Hepatocyte (in vitro differentiated cells): ENCODE measurements at places on chromosomes 3 and 15.

DNA sequence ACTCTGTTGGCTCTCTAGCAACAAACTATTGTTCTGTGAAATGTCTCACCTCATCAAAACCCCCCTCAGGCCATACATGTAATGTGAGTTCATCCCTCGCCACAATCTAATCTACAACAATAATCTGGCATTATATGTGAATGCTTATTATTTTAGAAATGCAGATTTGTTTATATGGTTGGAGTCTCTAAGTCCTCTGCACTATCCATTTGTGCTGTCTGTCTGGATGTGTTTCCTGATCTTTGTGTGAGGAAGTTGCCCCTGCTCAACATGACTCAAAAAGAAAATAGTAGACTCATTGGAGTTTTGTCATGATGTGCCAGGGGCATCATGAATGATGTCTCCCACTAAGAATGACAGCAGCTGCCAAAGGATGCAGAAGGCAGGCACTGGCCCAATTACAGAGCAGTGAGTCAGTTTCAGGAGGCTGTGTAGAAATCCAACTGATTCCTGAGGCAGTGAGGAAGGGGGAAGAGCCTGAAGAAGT is 161.6 kb upstream of the PDZRN3 start:
- peak; percentile 35 for DNase-seq

DNA sequence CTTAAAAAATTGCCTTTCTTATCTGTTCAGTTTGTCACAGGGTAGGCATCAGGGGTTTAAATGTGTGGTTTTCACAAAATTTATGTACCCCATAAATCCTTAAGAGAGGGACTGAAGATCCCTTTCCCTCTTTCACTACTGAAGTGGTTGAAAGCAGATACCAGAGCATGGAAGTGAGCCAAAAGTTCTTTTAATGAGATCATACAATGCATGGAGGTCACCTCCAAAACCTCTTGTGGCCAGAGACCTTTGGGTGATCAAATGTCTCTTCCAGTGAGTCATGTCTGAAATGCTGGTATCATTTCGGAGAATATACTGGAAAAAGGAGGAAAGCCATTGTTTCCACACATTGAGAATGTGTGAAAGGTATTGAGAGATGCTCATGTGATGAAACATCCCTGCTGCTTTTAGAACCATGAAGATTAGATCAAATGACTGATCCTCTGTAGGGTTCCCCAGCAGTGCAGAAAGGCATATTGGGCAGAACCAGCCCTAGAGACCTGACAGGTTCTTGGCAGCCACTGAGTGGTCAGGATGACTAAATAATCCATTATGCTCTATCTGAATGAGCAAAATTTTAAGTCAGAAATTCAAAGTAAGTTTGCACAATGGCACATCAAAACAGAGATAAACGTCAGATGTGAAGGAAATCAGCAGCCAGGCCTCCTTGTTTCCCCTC is 165.8 kb upstream of the SLC2A2 start:
- DNase-seq = no peak

DNA sequence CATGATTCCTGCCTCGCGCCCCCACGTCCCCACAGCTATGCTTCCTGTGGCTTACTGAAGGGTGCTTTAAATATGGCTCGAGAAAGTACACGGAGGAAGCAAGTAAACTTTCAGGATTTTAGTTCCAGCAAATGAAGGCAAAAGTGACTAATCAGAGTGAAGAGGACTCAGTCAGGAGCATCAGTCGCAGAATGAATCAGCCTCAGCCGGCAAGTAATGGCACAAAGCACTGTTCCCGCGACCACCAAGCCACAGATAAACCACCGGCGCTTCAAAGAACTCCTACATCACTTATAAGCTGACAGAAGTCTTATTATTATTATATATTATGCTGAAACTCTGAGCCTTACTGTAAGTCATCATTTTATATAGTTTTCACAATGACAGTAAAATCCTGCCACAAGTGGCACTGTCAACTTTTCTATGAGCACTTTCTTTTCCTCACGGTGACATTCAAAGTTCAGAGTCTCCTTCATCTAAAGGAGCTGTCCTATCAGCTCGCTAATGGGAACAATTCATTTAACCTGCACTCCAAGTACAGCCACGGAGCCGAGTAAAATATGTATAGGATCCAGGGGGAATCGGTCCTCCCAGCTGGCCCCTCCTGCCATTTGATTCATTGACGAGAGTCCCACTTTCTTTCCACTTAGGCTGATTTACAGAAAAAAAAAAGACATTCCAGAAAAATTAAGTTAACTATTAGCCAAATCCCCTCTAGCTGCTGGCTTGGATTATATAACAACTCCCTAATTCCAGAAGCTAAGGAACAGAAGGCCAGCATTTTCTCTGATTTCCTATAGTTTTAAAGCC is 217.0 kb upstream of the ICE2 start:
- no peak for DNase-seq

DNA sequence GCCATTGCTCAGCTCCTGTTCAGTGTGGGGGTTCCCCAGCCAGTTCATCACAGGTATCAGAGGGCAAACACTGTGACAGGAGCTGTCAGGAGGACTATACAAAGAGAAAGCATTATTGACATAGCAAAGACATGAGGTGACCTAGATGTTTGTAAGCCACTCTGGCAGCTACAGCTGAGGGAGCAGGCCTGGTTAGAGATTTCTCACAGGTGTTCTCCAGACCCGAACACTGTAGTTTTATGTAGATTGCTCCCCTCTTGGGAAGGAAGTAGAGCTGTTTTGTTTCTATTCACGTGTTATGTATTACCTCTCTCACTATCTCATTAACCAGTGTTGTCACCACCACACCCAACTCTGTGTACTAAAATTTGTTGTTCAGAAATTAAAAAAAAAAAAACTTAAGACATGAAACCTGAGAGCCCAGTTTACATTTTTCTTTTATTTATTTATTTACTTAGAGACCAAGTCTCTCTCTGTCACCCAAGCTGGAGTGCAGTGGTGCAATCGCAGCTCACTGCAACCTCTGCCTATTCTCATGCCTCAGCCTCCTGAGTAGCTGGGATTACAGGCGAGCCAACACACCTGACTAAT is 123.7 kb downstream of the RBPMS2 start:
- peak; percentile 73 for DNase-seq

- no peak for DNase-seq
Measured at GRCh38 chr3:15361494-15362214, 29.3 kb upstream of the SH3BP5 start.

DNA sequence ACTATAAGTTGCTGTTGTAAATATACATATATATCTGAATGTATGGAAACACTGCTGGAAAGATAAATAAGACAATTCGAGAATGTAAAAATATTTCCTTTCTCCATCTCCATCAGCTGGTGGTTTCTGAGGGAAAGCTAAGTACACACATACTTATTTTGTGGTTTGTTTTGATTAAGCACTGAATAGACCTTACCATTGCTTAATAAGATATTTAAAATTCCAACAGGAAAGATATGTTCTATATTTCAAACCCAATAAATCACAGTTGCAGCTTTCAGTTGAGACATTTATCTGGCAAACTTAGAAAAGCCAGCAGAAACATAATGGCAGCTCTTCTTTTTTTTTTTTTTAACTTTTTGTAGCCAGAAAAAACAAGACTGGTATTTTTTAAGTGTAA is 160.4 kb downstream of the VGLL3 start:
- DNase-seq = no peak

DNA sequence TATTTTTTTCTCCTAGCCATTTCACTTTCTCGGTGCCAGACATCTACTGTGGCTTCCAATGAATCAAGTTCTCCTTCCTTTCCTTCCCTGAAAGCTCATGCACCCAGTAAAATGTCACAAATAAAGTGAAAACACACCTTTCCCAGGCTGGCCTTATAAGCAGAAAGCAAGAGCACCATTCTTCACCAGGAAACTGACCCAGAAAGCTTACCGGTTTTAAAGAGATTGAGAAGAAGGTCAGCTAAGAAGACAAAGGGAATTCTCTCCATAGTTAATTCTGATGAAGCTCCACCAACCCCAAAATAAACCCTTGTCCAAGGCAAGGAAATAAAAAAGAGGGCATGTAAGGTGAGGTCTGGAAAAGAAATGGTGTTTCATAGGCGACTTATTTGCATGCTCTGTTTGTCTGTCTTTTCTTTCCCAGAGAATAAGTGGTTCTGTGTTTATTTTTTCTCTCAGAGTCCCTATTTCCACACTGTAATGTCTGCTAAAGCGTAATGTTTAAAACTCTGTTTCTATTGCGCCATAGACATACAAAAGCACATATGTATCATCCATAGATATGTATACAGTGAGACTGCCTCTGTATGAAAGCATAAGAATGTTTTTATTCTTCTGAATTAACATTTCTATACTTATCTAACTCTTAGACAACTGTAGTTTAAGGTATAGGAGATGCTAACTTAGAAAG is 2.8 kb downstream of the LSAMP start:
- no peak for DNase-seq

DNA sequence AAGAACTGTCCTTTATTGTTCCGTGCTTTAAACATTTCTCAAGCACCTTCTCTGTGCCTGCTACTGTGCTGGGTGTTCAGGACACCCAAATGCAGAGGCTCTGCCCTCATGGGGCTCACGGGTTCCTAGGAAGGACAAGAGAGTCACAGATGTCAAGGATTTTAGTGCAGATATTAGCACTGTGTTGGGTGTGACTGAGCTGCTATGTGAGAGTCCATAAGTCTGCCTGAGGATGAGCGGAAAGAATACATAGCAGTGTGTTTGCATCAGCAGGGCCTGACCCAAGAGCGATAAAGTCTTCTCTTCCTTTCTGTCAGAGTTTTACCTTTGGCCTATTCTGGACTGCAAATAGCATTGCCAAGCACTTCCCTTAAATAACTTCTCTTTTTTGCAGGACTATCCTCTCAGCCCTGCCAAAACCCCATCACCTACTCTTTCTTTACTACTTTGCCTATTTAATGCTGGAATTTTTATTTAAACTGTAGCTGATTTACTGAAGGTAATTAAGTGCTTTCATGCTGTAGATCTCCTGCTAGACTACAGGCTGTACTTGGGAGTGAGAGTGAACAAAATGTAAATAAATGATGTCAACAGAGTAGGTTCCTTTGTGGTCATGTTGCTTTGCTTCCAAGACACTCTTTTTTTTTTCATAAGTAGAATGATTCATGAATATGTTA is 459.4 kb upstream of the TPRG1 start:
- peak; percentile 50 for DNase-seq

DNA sequence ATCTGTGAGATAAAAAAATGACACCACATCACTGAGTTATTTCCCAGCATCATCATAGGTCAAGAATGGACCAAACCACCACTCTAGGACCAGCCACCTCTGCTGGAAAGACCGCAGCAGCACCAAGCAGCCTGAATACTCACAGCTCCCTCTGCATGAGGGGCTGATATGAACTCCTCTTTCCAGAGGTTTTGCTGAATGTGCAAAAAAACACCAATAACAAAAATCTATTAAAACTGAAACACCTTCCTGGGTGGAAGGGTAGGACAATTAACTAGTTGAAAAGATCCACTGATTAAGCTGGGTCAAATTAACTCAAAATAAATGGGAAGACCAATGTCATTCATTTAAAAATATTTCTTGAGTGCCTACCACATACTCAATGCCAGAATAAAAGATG is 28.9 kb upstream of the KCNMB3 start:
- no peak for DNase-seq

DNA sequence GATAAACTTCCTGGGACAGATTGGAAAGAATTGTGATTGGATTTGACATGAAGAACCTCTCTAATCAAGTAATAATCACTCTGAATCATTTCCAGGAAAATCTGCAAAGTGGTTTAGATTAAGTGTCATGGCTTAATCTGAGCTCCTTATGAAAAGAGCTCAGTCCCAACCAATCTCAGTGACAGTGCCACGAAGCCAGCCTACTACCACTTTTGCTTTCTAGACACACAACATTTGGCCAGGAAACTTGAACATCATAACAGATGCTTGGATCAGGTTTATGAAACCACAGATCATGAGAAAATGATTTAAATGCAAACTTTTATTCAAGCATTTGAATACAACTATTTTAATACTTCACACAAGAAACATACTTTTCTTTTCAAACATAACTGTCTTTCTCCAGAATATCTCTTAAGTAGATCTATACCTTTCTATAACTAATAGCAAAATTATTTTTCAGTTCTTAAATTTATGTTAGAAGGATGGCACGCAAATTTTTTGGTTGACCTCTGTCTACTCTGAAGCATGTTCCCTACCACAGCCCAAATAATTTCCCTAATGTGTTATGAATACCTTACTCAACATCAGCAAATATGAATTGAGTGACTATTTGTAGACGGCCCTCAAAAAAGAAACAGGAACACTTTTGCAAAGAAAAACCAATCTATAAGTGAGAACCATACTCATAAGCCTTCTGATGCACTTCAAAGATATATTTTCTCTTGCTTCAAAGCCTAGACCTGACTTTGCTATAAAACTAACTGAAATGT is 495.0 kb upstream of the ZNF385D start:
- DNase-seq = no peak

DNA sequence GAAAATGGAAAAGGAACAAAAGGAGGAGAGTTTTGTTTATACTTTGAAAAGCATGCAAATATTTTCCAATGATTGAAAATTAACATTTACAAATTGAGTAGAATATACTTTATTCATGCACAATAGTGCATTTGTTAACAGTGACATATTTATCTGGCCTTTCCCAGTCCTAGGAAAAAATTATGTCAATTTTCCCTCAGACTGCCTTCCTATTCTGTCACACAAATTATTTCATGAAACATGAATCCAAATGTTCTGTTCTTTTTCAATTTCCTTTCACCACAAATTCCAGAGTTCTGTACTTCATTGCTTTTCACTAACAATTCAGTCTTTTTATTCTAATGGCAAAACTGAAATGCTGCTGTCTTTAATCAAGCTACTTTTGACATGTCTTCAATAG is 945.1 kb downstream of the ROBO1 start:
- DNase-seq = no peak

DNA sequence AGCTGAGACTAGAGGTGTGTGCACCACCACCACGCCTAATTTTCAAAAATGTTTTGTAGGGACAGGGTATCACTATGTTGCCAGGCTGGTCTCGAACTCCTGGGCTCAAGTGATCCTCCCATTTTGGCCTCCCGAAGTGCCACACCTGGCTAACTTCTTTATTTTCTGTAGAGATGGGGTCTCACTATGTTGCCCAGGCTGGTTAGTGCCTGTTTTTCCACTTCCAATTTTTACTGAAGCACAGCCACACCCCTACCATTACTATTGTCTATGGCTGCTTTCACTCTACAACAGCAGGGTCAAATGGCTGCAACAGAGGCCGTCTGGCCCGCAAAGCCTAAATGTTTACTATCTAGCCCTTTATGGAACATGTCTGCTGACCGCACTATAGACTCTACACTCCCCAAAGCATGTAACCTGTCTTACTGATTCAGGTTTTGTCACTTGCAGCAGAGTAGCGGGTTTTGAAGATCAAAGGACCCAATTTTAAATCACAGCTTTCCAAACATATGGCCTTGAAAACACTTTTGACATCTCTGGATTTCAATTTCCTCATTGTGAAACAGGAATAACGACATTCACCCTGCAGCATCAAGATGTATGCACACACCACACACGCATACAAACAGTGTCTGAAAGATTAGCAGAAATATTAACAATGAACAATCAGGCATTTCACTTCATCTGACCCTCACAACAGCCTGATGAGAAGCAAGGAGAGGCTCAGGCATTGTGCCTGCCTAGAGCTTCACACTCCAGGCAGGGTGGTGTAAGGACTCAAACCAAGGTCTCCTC is 46.1 kb downstream of the SCAP start:
- no peak for DNase-seq

- no peak for DNase-seq
Measured at GRCh38 chr3:39187372-39188155, 4.8 kb downstream of the XIRP1 start.
